ENCODE measurements at places on chromosomes 7 and 10.

DNA sequence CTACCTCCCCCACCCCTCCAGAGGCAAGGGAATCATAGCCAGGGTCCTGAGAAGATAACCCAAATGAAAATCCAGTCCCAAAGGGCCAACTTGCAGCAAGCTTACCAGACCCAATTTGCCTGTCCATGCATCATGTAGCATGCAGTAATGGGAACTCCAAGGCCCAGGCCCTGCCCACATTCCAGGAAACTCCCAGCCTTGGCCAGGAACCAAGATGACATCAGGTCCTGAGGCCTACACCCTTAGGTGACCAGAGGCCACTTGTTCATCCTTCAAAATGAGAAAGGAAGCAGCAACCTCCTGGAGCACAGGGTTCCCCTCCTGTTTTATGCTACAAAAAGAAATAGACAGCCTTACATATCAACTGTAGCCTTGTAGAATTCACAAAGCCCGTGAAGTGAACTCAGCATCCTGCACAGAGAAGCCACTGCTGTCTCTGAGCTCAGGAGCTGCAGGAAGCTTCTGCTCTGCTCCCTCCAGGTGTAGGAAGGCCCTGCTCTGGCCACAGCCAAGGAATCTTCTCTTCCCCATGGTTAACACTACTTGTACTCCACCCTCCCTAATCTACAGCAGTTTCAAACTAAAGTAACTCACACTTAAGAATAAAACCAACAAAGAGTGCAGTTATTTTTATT lies 30.3 kb upstream of the GRB10 start:
- DNase-seq: peak; percentile 81

- DNase-seq: no peak
Observed at GRCh38 chr7:17988858-17989257, 38.8 kb downstream of the PRPS1L1 start.

GRCh38 chr10:35633006-35633980 lies 8.8 kb downstream of the FZD8 start:
- no peak for DNase-seq

GRCh38 chr10:58951746-58952145 lies 224.7 kb upstream of the PHYHIPL start:
- peak; percentile 69 for DNase-seq

GRCh38 chr10:110556969-110557601 lies 10.4 kb upstream of the SMC3 start:
- DNase-seq: peak; percentile 72

GRCh38 chr7:43698460-43699255 lies 30.7 kb downstream of the COA1 start:
- no peak for DNase-seq

- no peak for DNase-seq
Observed at GRCh38 chr7:110484356-110484755, 606.6 kb upstream of the LRRN3 start.

DNA sequence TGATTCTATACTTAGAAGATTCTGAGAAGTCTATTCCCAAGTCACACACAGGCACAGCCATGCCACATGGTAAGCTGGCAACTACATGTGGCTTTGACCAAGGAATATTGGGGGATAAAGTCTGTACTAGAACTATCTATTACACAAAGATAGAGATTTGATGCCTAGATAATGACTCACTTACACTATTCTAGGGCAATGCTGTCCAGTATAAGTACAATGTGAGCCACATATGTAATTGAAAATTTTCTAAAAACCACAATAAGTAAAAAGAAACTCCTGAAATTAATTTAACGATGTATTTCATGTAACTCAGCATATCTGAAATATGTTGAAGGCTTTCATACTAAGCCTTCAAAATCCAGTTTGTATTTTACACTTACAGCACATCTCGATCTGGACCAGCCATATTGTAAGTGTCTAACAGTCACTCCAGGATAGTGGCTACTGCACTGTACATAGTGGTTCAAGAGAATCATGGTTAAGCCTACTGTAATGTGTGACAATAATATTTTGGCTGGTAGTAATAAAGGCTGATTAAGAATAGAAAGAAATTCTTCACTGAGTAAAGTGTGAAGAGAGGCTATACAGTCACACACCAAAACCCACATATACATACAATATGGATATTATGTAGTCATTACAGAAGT lies 62.8 kb downstream of the RTKN2 start:
- no peak for DNase-seq

DNA sequence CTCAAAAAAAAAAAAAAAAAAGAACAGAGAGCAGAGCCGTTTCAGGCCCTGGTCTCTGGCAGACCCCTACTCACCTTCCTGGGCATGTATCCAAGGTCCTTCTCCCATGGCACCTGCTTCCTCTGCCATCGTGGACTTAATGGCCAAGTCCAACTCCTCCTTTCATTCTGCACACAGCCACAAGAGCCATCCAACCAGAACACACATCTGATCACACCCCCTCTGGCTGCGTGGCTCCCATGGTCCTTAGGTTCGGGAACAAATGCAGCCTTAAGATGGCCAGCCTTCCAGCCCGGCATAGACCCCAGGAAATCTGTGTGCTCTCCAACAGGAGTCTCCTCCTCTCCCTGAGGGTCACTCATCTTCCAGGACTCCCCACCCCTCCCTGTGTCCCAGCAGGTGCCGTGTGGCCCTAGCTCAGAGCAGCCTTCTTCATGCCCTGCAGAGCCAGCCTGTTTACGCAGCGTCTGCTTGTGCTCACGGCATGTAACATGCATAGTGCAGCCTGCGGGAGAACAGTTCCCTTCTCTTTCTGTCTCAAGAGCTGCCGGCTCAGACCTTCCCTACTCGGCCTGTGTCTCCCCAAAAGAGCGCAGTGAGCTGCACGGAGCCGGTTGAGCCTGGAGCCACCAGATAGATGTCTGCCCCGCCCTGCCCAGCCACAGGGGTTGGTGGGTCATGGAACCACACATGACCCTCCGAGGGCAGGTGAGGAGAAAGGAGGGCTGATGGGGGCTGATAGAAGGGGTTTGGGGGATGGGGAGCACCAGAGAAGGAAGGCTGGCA lies 157.3 kb downstream of the NRF1 start:
- no peak for DNase-seq

DNA sequence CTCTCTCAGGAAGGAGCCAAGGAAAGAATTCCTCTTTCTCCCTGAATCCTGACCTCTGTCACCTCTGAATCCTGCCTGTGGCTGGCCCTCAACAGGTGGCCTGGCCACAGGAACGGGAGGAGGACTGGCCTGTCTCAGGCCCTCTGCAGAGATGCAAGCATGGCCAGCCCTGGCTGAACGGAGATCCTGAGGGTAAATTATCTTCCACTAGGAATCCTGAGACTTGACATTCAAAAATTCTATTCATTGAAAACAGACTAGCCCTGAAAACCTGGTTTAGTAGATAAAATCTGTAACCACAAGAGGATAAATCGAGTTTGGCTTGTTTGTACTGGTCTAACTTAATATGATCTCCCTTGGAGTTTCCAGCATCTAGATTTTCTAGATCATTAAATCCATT lies 579.3 kb downstream of the LRMDA start:
- no peak for DNase-seq

DNA sequence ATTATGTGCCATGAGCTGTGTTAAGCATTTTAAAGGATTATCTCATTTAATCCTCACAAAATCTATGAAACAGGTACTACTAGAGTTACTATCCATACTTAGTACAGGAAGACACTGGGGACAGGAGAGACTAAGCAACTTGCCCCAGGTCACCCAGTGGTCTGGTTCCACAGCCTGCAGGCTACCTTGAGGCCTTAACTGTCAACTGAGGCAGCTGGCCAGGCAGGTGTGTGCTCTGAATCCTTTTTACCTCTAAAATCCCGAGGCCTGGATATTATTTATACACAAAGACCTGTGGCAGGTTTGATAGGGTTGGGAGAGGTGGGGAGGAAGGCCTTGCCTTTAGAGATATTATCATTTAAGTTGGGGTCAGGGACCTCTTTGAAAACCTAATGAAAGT lies 3.1 kb downstream of the ZNF777 start:
- DNase-seq: no peak

DNA sequence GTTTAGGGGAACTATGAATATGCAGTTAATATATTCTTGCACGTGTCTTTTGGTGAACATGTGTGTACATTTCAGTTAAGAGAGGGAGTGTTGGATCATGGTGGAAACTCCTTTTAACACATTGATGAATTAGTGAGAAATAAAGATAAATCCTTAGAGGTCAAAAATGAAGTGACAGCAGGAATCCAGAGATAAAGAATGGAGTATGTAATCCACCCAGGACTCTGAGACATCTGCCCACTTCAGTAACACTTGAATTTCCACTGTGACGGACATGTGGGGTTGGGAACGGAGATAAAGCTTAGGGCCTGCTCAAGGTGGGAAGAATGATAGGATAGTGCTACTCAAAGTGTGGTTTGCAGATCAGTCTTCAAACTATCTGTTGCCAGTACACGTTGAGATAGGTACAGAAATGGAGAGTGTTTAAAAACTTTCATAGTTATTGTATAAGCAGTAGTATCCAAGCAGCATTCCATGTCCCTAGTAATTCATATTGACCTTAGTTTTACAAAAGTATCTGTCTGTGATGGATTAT lies 6.6 kb upstream of the RELN start:
- DNase-seq: no peak

DNA sequence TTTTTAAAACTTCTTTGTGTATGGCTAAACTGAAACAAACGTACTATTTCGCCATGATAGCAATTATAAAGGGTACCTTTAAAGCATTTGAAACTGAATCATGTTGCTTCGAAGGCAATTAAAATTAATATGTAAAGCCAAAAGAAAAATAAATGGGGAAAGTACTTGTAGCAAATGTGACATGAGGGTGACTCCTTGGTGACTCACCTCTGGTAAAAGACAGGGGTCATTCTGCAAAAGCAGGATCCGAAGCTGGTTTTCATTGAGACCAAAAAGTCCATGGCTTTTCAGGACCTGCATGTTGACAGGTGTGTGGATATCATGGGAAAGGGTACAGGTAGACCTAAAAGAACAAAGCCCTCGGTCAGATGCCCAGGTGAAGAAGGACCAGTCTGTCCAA lies 1.5 kb downstream of the ZC3HAV1L start:
- no peak for DNase-seq

DNA sequence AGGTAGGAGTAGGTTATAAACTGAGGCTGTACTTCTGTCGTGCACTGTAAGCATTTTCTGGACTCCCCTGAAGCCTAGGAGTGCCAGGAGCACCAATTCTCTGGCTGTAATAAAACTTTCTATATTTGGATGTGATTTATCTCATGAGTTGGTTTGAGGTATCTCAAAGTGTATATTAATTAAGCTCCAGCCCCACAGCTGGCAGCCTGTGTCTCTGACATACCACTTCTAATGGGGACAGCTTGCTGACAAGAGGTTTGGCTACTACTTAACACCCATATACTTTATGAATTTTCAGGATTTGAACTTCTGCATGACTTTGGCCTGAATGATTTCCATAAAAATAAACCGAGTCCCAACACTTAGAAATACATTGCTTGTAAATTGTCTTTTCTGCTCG lies 35.2 kb downstream of the CFAP58 start:
- no peak for DNase-seq

- DNase-seq: no peak
Observed at GRCh38 chr7:2301511-2301863, 12.8 kb downstream of the SNX8 start.

- peak; percentile 6 for DNase-seq
Observed at GRCh38 chr7:130486114-130486953, 5.6 kb upstream of the MEST start.

DNA sequence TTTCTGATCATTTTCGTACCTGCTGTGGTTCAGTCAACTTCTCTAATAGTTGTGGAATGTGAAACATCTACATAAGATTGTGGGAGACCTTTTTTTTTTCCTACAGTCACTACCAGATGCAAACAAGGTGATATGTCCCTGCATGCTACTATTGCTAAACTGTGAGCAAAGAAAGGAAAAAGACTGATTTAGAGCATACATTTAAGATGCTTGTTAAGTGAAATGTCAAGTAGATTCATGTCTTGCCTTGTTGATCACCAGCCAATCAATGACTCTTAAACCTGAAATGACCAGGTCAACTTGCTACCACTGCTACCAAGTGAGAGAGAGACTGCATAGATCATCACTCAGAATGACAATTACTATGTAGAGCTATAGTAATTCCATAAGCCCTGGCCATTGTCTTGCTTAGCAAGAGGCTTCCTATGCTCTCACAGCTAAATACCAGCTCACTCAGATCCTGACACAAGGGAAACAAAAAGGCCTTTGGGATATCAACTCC lies 84.3 kb upstream of the SKAP2 start:
- DNase-seq: no peak

DNA sequence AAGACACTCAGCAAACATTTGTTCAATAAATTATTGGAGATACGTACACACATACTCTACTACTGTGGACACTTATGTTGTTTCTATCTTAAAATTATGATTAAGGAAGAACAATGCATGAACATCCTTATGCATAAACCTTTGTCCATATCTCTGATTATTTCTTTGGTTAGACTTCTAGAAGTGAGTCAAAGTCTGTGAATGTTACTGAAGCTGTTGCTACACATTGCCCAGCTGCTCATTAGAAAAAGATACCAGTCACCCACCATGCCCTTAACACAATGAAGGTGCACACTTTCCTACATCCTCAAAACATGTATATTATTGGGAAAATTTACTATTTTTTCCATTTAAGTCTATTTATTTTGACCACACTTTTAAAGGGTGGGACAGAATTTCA lies 1.4 kb upstream of the CLRN3 start:
- peak; percentile 58 for DNase-seq

DNA sequence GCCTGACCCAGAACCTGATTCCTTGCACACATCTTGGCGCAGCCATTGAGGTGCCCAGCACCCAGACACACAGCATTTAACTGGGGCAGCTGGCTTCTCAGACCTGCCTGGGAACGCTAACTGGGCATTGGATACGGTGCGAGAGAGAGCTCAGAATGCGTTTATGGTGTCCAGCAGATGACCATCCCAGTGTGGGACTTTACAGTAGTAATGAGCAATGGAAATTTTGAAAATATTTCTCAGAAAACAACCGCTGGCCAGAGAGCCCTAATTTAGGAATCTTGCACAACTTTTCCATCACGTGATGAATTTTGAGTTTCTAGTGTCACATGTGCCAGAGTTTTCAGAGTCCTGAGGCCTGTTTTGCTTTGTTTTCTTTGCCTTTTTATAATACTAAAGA lies 78.2 kb upstream of the SEC61G start:
- DNase-seq: peak; percentile 14

GRCh38 chr10:22477334-22478287 lies 132.3 kb downstream of the SPAG6 start:
- DNase-seq: no peak

DNA sequence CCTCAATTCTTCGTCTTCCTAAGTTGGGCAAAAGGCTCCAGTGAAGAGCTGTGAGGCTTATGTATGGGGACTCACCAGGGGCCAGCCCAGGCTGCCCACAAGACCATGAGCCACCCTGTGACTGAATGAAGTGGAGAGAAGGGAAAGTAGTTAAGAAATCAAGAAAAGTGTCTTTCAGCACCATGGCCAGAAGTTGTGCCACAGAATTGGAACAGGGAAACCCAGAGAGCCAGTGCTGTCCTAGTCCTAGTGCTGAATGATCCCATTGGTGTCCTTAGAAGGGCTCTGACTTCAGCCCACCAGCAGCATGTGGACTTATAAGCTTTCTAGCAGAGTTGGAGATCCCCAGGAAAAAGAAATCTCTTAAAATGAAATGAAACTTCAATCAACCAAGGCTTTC lies 37.0 kb upstream of the CCSER2 start:
- DNase-seq: peak; percentile 68
